ENCODE measurements at places on chromosomes 3 and 15.
A peak's percentile ranks its signal among the peaks of the same experiment; 100 is the strongest.

DNA sequence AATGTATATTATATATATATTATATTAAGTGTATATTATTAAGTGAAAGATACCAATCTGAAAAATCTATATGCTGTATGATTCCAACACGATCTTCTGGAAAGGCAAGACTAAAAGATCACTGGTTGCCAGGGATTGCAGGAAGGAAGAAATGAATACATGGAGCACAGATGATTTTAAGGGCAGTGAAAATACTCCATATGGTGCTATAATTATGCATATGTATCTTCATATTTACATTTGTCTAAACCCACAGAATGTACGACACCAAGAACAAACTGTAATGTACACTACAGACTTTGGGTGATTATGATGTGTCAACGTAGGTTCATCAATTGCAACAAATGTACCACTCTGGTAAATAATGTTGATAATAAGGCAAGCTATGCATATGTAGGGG is 194.7 kb upstream of the MME start:
- no peak overlapping the region for H3K27ac ChIP-seq
- H3K27me3 ChIP-seq: no peaks in the 10 kb centered on the region
- no peaks in the 10 kb centered on the region for H3K36me3 ChIP-seq

GRCh38 chr3:71061037-71061436 is 522.5 kb downstream of the FOXP1 start:
- H3K4me1 ChIP-seq: peaks cover 33% of the 10 kb centered on the region
- H3K27me3 ChIP-seq: no peaks in the 10 kb centered on the region
- DNase-seq: no peak
- H3K36me3 ChIP-seq: peaks cover 2% of the 10 kb centered on the region

DNA sequence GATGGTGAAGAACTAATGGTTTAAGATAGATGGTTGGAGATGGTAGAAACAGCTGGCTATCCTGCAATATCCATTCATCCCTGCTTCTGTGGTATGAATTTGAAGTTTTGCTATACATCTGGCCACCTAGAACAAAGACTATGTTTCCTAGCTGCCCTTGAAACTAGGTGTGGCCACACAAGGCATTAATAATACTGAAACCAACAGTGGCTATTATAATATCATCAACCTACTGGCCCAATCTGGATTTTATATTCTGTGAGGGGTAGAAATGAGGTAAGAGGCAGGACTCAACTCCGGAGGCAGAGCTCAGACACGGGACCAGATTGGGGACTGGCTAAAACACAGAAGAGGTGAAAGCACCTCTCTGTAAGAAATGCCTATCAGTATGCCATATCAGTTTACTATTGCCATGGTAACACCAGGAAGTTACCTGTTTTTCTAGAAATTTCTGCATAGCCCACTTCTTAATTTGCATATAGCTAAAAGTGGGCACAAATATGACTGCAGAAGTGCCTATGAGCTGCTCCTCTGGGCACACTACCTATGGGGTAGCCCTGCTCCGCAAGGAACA is 8.4 kb downstream of the IFT80 start:
- peaks cover 1% of the 10 kb centered on the region for H3K4me1 ChIP-seq
- DNase-seq: no peak
- H3K36me3 ChIP-seq: peaks cover 8% of the 10 kb centered on the region
- no peak overlapping the region for H3K27ac ChIP-seq

DNA sequence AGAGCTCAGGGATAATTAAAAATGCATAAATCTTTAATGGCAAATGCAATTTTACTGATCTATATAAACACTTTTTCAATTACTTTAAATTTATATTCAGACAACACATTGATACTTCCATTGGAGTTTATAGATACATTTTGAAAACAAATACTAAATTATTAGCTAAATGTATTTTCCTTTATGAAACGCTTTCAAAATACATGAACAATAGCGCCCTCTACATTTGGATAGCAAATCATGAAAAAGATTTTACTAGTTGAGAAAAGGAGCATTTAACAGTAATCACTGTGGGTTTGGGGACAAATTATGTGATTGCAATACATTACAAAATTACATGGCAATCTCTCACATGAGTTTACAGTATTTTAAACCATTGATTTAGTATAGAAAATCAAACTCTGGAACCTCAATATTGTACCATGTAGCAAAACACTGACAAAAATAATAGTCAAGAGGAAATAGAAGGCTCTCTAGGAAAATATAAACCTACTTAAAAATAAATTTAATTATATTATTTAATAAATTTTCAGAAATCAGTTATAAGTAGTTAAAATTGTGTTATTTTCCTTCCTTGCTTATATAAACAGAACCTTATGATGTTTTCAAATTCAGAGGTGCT is 207.9 kb downstream of the ZIC1 start:
- no peak for DNase-seq
- no peaks in the 10 kb centered on the region for H3K36me3 ChIP-seq
- H3K27me3 ChIP-seq: no peaks in the 10 kb centered on the region
- no peaks in the 10 kb centered on the region for H3K4me1 ChIP-seq
- no peak overlapping the region for H3K27ac ChIP-seq
- H3K4me3 ChIP-seq: no peak overlapping the region

- H3K27ac ChIP-seq: peak overlapping the region; percentile 94
- peak overlapping the region; percentile 94 for H3K4me3 ChIP-seq
- peaks cover 19% of the 10 kb centered on the region for H3K27me3 ChIP-seq
- DNase-seq: no peak
- H3K4me1 ChIP-seq: peaks cover 50% of the 10 kb centered on the region
Observed at GRCh38 chr3:158110658-158111018, 749 bp downstream of the RSRC1 start.

GRCh38 chr15:71612397-71612722 is 198.0 kb upstream of the NR2E3 start:
- no peaks in the 10 kb centered on the region for H3K4me1 ChIP-seq
- no peak overlapping the region for H3K27ac ChIP-seq
- no peak overlapping the region for H3K4me3 ChIP-seq
- no peaks in the 10 kb centered on the region for H3K36me3 ChIP-seq
- H3K27me3 ChIP-seq: no peaks in the 10 kb centered on the region
- DNase-seq: no peak

DNA sequence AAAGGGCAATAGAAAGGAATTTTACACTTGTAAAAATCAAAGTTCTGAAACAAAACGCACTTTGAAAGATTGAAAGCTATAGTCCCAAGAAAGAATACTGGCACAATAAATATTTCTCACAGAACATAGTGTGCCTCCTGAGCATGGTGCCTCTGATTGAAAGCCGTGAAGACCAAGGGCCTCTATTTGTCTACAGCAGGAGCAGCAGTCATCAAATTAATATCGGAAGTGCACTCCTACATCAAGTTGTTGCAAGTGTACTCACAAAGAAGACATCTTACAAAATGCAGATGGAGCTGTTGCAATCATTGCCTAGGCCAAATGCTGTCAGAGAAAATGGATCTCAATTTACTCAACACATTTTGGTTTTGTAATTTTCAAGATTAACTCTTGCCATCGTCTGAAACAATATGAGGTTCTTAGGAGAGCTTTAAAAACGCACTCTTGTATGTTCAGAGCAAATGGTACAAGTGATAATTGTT is 9.2 kb upstream of the WDR49 start:
- DNase-seq: no peak
- no peaks in the 10 kb centered on the region for H3K27me3 ChIP-seq
- no peaks in the 10 kb centered on the region for H3K36me3 ChIP-seq
- H3K4me1 ChIP-seq: no peaks in the 10 kb centered on the region
- no peak overlapping the region for H3K27ac ChIP-seq

GRCh38 chr15:27490867-27491595 is 520.0 kb downstream of the GABRG3 start:
- no peaks in the 10 kb centered on the region for H3K27me3 ChIP-seq
- no peak overlapping the region for H3K27ac ChIP-seq
- DNase-seq: no peak
- no peak overlapping the region for H3K4me3 ChIP-seq
- H3K36me3 ChIP-seq: no peaks in the 10 kb centered on the region

DNA sequence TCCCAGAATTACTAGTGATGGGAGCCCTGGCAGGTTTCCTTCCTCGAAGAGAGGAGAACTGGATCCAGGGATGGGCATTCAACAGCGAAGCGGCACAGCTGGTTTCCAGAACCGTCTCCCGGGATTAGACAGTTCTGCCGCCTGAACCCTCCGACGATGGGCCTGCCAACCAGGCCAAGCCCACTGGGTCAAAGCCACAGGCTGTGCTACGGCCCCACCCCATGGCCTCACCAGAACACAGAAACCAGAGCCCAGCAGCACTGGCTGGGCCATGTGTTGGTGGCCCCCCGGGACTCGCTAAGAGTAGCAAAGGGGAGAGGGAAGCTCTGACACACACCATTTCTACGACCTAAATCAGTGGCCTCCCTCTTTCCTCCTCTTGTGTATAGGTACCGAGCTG is 2.2 kb downstream of the C15orf62 start:
- H3K27me3 ChIP-seq: no peaks in the 10 kb centered on the region
- peaks cover 41% of the 10 kb centered on the region for H3K4me1 ChIP-seq
- H3K36me3 ChIP-seq: peaks cover 57% of the 10 kb centered on the region
- no peak overlapping the region for H3K4me3 ChIP-seq
- no peak for DNase-seq

DNA sequence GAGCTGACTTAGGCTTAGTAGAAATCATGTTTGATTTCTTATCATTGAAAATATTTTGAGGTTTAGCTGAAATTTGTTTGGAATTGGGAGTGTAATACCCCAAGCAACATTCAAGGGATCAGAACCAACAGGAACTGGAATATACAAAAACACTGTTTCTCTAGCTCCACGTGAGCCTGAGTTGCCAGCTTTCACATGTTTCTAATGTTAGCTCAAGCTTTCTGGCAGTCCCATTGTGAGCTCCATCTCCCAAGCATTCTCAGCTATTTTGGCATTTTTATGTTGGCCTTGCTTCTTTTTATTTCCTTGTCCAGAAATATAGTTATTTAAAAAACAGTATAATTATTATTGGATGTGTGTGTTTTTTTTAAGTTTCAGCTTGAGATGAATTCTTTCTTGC is 427.1 kb upstream of the DPH6 start:
- no peaks in the 10 kb centered on the region for H3K27me3 ChIP-seq
- H3K27ac ChIP-seq: no peak overlapping the region
- H3K36me3 ChIP-seq: no peaks in the 10 kb centered on the region
- DNase-seq: no peak

GRCh38 chr15:58584789-58585461 is 153.1 kb downstream of the LIPC start:
- H3K27me3 ChIP-seq: peaks cover 13% of the 10 kb centered on the region
- no peak overlapping the region for H3K27ac ChIP-seq
- DNase-seq: no peak
- peaks cover 16% of the 10 kb centered on the region for H3K4me1 ChIP-seq

- DNase-seq: peak; percentile 23
- peaks cover 2% of the 10 kb centered on the region for H3K36me3 ChIP-seq
- H3K4me1 ChIP-seq: peaks cover 33% of the 10 kb centered on the region
- peak overlapping the region; percentile 90 for H3K4me3 ChIP-seq
- peak overlapping the region; percentile 96 for H3K27ac ChIP-seq
Observed at GRCh38 chr3:119294696-119295671, 801 bp downstream of the ARHGAP31 start.

DNA sequence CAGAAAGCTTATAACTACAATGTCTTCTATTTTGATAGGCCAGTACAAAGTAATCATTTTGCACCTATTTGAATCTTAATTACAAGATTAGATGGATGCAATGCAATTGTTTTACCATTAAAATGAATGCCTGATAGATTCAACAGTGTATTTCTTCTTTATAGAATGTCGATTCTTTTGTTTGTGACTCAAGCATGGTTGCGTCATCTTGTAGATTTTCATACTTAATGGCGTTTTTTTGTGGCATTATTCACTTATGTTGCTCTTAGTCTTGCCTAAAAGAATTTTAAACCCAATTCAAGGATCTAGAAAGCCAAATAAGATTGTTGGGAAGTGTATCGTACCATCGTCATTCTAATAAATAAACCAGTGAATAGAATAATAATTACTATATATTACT is 21.4 kb downstream of the ZBTB38 start:
- peaks cover 4% of the 10 kb centered on the region for H3K36me3 ChIP-seq
- no peak for DNase-seq

DNA sequence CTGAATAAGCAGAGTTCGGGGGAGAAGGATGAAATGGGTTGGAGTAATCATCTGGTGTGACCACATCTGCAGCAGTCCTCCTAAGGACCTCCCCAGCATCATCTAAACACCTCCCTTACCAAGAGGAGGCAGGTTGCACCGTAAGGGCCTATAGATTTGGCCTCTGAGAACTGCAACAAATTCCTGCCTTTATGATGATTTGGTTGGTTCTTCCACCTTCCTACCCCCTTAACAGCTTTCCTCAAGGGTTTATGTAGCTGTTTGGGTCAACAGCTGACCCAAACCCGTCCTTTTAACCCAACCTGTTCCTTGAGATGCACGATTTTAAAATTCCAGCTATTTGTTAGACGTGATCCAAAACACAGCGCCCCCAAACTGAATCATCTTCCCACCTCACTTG is 58.2 kb downstream of the AAGAB start:
- peaks cover 48% of the 10 kb centered on the region for H3K36me3 ChIP-seq
- H3K27ac ChIP-seq: peak overlapping the region; percentile 72
- H3K27me3 ChIP-seq: no peaks in the 10 kb centered on the region

GRCh38 chr15:39188314-39188713 is 392.6 kb upstream of the THBS1 start:
- no peak for DNase-seq
- H3K27ac ChIP-seq: no peak overlapping the region
- no peak overlapping the region for H3K4me3 ChIP-seq
- H3K36me3 ChIP-seq: no peaks in the 10 kb centered on the region
- no peaks in the 10 kb centered on the region for H3K4me1 ChIP-seq

- DNase-seq: no peak
- H3K4me1 ChIP-seq: peaks cover 23% of the 10 kb centered on the region
- no peak overlapping the region for H3K27ac ChIP-seq
- no peak overlapping the region for H3K4me3 ChIP-seq
- no peaks in the 10 kb centered on the region for H3K36me3 ChIP-seq
Observed at GRCh38 chr3:60573494-60573893, 677.8 kb downstream of the FHIT start.

GRCh38 chr15:65839354-65839901 is 29.9 kb upstream of the RAB11A start:
- no peak overlapping the region for H3K27ac ChIP-seq
- H3K27me3 ChIP-seq: no peaks in the 10 kb centered on the region
- peaks cover 20% of the 10 kb centered on the region for H3K4me1 ChIP-seq

DNA sequence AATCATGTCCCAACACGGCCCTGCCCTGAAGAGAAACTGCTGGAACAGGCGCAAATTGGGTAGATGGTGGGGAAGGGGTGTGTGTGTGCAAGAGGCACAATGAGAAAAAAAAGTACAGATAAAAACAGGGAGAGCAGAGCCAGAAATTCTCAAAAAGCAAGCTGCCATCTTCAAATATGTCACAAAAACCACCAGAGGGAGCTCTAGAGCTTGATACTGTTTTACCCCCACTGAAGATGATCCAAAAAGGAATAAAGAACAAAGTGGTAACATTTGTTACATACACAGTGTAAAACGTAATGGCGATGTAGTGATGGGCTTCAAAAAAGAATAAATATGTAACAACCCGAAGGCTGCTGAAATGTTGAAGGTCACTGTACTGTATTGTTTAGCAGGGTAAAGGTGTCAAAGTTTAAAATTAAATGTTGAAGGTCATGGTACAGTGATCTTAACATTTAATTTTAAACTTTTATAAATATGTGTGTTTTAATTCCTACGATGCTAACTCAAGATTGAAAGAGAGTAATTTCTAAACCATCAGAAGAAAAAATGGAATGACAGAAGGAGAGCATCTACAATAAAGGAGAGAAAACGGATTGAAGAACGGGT is 6.0 kb downstream of the SNRPA1 start:
- no peak overlapping the region for H3K4me3 ChIP-seq
- no peaks in the 10 kb centered on the region for H3K27me3 ChIP-seq
- peaks cover 53% of the 10 kb centered on the region for H3K36me3 ChIP-seq
- peaks cover 14% of the 10 kb centered on the region for H3K4me1 ChIP-seq
- DNase-seq: no peak
